ENCODE measurements at places on chromosomes 13 and 19.

DNA sequence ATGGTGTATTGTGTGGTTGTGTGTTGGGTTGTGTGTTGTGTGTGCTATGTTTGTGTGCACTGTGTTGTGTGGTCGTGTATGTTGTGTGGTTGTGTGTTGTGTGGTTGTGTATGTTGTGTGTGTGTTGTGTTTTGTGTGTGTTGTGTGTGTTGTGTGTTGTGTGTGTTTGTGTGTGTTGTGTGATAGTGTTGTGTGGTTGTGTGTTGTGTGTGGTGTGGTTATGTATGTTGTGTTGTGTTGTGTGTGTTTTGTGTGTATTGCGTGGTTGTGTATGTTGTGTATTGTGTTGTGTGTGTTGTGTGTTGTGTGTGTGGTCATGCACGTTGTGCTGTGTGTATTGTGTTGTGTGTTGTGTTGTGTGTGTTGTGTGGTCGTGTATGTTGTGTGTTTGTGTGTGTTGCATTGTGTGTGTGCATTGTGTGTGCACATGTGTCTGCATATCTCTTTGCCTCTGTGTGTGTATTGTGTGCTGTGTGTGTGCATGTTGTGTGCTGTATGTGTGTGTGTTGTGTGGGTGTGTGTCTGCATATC lies 2.9 kb downstream of the C3 start:
- DNase-seq, result no peak

DNA sequence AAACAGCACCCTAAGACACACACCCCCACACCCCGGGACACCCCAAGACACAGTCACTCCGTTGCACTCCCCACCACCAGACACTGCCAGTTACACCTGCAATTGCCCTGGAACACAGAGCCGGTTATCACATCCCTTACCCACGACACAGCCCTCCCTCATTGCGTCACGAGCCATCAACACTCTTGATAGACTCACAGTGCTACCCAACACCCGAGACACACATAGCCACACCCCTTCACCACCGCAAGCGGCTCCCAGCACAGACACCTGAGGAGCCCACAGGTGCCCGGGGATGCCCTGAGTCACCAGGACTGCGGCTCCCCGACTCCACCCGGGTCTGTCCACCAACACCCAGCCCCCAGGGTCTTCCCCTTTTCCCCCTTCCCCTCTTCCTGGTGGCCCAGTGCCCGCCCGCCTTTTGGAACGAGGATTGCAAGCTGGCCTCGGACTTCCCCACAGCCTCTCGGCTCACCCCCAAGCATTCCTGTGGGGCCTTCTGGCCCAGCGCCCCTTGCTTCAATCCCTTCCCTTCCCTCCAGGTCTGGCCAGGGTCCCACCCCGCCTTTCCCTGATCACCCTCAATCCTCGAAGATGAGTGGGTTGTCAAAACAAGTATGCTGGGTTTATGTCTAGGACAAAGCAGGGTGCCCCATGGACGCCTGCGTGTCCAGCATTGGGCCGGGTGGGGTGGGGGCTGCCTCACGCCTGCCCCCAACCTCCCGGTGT lies 1.7 kb upstream of the PTGER1 start:
- no peak for DNase-seq

GRCh38 chr19:8505680-8506401 lies 3.4 kb upstream of the PRAM1 start:
- DNase-seq, result peak; percentile 41

DNA sequence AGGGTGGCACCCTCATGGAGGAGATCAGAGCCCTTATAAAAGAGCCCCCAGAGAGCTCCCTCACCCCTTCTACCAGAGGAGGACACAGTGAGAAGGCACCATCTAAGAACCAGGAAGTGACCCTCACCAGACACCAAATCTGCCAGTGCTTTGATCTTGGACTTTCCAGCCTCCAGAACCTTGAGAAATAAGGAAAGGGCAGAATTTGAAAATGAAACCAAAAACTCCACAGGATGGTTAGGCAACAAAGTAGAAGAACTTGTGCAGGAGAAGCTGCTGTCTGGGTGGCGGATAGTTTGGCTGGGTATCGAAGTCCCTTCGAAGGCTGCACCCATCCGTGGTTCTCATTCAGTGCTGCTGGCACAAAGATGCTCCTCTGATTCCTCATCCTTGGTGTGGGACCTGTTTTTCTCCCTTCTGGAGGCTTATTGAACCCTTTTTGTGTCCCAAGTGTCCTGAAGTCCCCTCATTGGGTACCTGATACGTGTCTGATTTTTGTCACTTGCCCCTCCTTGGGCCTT lies 130.8 kb downstream of the KDM4B start:
- no peak for DNase-seq

DNA sequence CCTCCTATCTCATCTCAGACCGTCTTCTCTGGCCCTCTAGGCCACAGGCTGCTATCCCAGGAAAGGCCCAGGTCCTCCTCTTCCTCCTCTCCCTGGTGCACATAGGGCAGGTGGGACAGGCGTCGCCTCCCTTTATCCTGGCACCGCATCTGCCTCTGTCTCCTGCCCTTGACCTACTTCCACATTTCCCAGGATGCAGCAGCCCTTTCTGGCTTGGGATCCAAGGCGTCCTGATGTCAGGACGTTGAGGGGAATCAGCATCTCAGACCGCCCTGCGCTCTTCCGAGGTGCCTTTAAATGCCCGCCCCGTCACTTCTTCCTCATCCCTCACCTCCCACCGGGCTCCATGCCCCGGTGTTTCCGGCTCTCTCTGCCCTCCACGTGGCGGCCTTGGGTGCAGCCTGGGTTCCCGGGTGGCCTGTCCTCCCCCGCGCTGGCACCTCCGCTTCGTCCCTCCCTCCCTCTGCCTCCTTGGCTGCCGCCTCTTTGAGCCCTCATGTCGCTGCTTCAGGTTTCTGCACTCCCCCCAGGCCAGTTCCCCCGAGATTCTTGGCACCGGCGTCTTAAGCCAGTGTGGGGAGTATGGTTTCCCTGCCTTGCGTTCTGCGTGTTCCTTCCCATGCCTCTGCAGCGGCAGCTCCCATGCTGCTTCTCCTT lies 66.3 kb downstream of the KDM4B start:
- DNase-seq, result no peak

DNA sequence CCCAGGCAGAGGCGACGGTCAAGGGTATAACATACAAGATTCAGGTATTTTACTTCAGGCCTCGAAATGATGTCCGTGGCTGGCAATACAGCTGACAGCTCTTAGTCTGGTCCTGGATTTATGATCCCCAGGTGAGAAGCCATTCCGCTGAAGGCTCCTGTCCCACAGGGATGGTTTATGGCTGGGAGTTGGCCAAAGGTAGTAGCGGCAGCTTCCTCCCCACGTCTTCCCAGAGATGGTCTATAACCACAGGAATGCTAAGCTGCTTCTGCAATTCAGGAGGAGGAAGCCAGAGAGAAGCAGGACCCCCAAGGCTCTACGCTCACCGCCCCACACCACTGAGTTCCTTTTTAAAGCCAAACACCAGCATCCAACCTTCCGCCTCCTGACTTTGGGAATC lies 27.1 kb downstream of the OLFM2 start:
- DNase-seq, result no peak

DNA sequence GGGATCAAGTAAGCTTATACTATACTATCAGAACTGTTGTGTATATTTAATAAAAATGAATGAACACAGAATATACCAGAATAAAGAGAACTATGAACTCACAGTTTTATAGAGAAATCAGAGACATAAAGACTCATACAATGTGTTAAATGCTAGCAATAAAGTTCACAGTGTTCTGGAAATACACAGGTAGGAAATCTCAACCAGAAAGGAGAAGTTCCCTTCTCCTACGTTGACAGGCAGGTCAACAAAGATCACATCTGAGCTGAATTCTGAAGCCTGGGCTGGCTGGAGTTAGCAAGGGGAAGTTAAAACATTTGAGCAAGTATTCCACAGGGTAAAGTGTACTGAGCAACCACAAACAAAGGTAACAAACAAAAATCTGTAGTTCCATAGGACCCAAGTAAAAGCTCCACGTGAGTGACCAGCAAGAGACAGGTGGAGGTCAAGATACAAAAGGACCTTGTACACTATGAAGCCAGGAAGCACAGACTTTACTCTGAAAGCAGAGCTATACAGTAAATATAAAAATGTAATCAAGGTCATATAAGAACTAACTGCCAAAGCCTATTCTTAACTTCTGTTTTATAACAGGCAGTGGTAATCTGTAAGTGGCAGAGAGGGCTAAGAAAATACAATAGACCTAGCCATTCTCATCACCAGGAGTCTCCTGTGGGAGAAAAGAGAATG lies 13.0 kb downstream of the FBXL3 start:
- no peak for DNase-seq

GRCh38 chr13:51771418-51772104 lies 32.4 kb downstream of the DHRS12 start:
- DNase-seq, result no peak

- DNase-seq, result no peak
Observed at GRCh38 chr13:32056316-32056715, 24.7 kb downstream of the FRY start.

DNA sequence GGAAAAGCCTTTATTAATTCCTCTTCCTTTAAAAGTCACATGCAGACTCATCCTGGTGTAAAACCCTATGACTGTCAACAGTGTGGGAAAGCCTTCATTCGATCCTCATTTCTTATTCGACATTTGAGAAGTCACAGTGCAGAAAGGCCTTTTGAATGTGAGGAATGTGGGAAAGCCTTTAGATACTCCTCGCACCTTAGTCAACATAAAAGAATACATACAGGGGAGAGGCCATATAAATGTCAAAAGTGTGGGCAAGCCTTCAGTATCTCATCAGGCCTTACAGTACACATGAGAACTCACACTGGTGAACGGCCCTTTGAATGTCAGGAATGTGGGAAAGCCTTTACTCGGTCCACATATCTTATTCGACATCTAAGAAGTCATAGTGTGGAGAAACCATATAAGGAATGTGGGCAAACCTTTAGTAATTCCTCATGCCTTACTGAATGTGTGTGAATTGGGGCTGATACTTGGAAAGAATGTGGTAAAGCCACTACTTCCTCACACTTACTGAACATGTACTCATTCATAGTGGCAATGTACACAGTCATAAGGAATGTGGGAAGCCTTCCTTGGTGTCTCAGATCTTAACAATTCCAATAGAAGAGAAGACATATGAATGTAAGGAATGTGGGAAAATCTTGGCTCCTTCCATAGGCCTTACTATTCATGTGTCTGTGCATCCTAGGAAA lies 18.8 kb downstream of the ZNF559 start:
- no peak for DNase-seq

DNA sequence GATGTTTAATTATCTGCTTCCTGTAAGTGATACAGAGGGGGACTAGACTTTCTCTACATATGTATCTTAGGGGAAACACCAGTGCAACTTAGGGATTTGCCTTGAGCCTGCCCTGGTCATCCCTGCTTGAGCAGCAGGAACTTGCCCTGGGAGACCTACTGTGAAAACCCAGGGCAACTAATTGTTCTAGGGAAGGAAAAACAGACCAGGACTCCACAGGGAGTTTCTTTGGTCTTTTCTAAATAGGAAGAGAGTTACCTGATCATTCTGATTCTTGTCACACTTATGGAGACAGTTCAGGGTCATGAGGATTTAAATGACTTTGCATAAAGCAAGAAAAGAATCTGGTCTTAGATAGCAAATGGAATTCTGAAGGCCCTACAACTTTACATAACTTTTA lies 89.1 kb downstream of the WASF3 start:
- DNase-seq, result no peak

DNA sequence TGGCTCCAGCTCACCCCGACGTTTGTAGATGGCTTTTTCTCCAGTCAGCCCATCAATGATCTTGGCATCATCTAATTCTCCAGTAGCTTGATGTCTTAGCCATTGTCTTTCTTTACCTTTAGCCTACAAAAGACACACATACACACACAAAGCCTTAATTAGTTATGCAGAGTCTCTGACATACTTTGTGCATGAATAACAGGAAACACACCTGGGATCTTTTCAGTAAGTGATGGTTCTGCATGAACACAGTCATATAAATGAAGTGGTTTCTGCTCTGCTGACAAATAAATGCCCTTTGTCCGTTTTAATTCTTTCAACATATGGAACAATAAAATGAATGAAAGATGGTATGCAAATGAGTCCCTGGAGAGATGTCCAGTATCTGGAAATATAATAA lies 133.3 kb downstream of the RGCC start:
- no peak for DNase-seq

DNA sequence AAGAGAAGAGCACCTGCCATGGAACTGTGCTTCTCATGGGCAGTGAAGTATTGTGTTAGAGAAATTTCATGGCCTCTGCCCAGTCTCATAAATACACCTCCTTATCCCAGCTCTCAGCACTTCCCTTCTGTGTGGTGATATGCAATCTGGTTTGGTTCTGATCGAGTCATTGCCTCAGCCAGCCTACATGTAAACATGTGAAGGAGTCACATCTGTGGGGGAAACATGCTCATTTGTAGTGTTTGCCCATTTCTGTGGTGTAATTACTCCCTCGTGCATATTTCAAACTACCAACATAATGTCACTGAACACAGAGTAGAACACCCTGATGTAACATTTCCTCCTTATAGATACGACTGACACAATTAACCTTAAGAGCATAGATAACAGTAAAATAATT lies 183.0 kb downstream of the DCT start:
- no peak for DNase-seq

DNA sequence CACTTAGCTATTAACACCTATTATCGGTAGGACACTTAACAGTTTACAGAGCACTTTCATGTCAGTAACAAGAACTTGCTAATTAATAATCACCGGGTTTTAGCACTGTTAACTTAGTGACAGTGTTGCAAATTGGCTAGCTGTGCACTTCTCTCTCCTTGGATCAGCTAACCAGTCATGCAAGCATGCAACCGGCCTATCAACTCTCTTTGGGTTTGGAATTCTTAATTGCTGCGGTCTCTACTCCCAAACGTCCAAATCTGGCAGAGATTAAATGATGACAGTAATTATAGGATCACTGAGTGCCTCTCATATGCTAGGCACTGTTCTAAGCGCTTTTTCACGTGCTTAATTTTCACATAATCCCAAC lies 1.2 kb downstream of the EPS15L1 start:
- DNase-seq, result no peak

DNA sequence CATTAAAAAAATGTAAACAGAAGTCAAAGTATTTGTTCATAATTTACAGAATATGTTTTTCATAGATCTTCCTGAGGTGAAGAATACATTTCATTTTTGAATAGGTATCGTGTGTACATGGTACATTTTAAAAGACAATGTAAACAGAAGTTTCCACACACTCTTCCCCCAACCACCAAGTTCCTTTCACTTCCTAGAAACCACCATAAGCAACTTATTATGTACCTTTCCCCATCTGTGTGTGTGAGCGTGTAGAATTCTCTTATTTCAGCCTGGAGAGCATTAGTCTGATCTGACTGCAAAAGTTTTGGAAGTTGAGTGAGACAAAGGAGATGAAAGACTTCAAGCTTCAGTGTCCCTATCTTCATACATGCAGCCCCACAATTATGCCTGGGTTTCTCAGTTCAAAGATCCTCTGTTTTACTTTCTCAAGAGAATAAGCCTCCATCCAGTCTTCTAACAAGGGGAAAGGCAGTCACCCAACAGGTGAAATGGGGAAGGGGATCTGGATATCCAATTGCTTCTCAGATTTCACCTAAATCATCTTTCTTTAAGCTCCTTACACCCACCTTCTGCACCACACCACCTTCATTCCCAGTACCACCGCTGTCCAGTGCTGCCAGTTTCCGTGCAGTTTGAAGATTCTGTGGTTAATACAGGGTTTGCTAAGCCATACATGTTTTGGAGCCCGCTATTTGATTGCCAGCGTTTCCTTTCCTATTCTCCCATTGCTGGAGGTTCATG lies 2.1 kb downstream of the TEX30 start:
- no peak for DNase-seq
